ENCODE measurements at places on chromosomes 11 and 22. TPM values are rescaled to one million over a fixed set of nuclear protein-coding genes. Genes with fewer than 3 reads are reported as not detected.

DNA sequence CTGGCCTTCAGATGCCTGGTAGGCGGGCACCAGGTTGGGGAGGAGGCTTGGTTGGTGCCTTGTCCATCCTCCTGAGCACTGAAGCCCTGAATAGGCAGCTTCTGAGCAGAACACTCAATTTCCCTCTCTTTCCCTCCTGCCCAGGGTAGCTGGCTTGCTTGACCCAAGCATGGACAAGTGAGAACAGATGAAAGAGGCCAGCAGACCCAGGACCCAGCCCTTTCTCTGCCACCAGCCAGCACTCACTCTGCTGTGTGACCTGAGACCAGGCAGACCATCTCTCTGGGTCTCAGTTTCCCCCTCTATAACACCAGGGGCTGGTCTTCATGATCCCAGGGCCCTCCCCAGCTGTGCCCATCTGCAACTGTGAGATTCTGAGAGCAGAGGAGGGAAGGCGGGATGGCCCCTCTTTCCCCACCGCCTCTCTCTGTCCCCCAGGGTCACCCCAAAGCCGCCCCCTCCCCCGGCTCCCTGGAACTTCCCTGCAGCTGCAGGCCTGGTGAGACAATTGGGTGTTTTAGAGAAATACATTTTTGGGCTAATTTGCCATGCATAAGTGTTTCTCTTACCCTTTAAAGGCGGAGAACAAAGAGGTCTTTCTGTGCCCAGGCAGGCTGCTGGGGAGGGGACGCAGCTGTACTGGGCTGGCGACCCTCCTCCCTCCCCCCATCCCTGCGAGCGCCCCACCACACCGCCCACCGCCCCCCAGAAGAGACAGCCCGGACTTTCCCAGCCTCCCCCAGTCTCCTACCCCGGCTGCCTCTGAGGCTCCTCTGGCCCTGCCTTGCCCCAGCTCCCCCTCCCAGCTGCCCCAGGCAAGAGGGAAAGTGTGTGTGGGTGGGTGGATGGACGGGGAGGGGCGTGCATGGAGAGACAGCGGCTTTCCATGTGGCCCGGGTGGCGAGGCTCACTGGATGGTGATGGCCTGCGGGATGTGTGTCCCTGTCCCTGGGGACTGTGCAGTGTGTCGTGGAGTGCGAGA, 30.8 kb upstream of the PICK1 start:
- no peak for DNase-seq

GRCh38 chr22:22673628-22674027, 29.2 kb downstream of the GGTLC2 start:
- DNase-seq = no peak

Gene LIMK2
- total RNA-seq = 33.2 TPM

Gene AGBL2
- 1.7 TPM for total RNA-seq

DNA sequence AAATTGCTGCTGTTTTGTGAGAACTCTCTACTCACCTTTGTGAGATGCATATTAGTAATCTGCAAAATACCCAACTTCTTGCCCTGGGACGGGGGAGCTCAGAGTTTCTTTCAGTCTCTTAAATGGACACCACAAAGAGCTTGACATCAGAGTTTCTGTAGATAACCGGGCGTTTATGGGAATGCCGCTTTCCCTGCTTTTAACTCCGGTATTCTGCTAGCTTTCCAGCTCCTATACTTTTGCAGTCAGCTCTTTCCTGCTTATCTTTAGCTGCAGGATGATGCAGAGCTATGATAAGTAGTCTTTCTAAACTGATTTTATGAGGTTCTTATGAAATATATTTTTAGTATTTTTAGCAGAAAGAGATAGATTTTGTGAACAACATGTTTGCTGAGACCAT, 154.6 kb upstream of the SORL1-AS1 start:
- no peak for DNase-seq

Gene KCNK4
- not detected for total RNA-seq

- DNase-seq = no peak
These were observed 68.9 kb upstream of the SEPTIN5 start for GRCh38 chr22:19645391-19645790.

GRCh38 chr22:25014896-25015755, 62.6 kb downstream of the KIAA1671 start:
- DNase-seq = no peak

GRCh38 chr22:23754980-23755636, 883 bp upstream of the VPREB3 start:
- no peak for DNase-seq

DNA sequence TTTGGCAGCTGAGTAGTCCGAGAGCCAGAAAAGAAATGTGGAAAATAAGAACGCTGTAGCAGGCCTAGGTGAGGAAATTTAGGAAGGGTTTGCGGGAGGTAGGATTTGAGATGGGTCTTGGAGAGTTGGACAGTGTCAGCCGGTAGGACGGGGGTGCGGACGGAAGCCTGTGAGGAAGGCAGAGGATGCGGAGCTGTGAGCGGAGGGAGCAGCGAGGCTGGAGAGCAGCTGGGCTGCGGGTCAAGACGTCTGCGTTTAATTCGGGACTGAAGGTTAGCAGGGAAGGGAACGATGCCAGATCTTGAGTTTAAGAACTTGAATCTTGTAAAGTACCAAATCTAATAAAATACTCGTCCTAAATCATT, 669 bp upstream of the TIGD3 start:
- no peak for DNase-seq

GRCh38 chr11:46555267-46556054, 38.4 kb downstream of the AMBRA1 start:
- DNase-seq = no peak
